ENCODE measurements at places on chromosomes 5 and 9.

DNA sequence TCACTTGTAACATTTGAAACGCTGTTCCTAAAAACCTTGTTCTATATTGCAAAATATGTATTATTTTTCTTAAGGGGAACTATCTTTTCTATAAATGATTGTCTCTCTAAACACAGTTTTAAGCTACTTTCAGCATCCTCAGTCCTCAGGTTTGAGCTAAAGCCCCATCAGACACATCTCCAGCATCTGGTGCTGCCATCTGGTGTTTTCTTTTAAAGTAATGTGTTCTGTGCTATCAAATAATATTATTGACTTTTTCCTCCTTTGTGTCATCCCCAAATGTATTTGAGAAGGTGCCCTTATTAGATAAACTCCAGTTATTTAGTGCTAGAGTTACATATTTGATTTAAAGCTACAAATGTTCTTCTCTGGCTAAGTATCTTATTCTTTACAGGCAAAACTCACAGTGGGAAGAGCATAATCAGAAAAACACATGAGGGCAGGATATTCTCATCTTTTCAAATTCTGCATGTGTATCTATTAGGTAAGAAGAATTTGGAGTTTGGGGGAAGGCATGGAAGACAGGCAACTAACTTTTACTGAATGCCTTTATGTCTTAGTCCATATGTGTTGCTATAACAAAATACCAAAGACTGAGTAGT, 27.5 kb downstream of the ZNF474 start:
- peak; percentile 77 for DNase-seq

DNA sequence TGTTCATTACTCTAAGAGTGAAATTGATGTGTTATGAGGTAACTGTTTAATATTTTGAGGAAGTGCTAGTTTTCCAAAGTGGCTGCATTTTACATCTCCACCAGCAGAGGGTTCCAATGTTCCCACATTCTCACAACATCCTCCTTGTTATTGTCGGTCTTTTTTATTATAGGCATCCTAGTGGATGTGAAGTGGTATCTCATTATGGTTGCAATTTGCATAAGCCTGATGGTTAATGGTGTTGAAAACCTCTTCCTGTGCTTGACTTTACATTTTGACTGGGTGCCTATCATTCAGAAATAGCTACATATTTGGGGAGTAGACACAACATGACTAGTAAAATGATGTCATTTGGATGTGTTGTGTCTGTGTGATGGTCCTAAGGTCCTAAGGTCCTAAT, 143.6 kb downstream of the MRPS30 start:
- peak; percentile 26 for DNase-seq

GRCh38 chr9:20041697-20042081, 252.9 kb upstream of the SLC24A2 start:
- DNase-seq = no peak

- DNase-seq = no peak
Measured at GRCh38 chr5:103093727-103094126, 26.2 kb downstream of the GIN1 start.

DNA sequence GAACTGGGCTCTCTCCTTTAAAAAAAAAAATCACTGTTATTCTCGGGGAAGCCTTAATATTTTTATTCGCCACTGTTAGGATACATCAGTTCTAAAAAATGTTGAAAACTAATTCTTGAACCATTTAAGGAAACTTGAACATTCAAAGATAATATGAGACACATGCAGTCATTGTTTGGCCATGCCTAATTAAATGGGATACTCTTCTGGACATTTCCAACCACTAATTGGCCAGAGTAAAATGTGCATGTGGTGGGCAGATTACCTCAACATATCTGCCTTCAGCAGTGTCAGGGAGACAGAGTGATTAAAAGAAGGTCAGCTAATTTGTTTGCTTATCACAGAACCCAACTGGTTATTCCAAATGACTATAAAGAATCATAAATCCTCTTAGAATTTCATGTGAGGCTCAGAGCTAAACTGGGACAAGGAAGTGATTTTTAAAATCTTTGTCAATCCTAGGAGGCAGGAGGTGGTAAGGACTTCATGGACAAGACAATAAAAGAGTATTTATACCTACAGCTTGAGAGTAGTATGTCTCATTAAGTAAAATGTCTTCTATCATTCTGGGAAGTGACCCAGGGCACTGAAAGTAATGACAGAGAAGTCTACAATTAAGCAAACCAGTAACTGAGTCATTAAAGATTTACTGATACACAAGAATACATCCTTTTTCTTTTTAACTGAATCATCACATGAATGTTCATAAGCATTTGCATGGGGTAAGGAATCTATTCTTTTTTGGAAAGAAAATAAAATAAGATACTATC, 242.9 kb upstream of the TRPM3 start:
- DNase-seq = peak; percentile 23

DNA sequence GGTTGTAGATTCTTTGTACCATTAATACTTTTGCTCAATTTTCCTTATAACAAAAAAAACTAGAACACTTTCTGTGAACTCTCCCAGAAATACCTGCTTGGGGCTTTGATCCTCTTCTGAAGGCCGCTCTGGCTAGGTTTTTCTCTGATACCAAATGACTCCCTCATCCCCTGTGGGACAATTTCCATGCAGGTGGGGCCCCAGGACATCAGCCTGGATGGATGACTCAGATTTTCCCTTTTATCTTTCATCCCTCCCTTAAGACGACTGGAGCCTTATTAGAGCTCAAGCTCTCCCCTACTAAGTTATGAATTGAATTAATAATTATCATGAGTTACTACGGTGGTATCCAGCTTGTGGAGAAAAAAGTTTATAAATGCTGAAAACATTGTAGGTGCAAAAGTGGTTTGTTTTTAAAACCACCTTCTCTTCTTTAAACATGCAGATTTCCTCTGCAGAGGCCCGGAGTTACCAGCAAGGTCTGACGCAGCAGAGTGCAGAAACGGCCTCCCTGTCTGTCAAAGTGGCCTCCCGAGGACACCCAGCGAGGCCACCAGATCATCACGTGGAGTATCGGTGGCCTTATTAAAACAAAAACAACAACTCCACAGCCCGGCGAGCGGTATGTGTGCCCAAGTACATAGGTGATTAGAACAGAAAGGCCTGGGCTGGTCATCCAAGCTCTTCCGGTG, 50.8 kb upstream of the IRX4 start:
- DNase-seq = no peak

GRCh38 chr5:160774666-160775315, 77.2 kb downstream of the ATP10B start:
- DNase-seq = no peak

DNA sequence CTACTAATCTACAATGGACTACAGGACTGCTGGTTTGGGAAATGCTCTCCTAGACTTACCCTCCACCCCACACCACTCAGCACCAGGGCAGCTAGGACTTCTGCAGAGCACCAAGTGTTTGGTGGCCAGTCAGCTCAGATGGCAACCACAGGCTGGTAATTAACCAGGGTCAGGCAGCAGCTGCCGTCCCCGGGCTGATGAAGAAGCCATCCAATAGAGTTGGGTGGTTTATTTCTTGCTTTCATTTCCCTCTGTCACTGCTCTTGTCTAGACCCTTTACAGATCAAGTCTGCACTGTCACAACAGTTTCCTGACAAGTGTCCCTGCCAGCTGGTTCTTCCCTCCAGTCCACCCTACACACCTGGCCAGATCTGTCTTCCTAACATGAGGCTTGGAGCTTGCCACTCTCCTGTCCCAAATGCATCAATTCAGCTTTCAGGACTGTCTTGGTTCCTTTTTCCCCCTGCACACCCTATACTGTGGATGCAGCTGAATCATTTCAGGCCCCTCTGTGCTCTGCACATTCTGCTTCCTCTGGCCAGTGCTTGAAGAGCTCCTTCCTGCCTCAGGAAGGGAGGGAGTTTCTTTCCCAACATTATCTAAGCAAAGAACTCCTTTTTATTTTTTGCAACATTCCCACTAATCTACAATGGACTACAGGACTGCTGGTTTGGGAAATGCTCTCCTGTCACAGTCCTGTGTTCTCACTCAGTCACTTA, 30.2 kb upstream of the HSPA9 start:
- no peak for DNase-seq

DNA sequence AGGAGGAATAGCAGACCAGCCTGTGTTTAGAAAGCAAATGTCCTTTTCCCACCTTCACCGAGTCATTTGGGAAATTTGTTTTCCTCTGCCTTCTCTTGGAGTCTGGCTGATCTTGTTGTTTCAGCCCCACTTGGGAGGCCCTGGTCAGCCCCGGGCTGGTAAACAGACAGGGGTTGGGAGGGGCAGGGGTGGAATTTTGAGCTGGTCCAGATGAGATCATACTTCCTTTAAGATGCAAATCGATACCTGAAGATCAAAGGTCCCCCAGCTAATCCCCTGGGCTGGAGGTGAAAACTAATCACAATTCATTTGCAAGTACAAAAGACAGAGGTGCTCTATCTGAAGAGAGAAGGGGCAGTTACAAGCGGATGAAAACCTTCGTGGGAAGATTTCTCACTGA, 118.4 kb downstream of the PAPPA start:
- DNase-seq = no peak

GRCh38 chr9:123511326-123512277, 155.6 kb downstream of the CRB2 start:
- no peak for DNase-seq

- no peak for DNase-seq
Measured at GRCh38 chr9:95974389-95974788, 98.9 kb downstream of the ERCC6L2 start.

DNA sequence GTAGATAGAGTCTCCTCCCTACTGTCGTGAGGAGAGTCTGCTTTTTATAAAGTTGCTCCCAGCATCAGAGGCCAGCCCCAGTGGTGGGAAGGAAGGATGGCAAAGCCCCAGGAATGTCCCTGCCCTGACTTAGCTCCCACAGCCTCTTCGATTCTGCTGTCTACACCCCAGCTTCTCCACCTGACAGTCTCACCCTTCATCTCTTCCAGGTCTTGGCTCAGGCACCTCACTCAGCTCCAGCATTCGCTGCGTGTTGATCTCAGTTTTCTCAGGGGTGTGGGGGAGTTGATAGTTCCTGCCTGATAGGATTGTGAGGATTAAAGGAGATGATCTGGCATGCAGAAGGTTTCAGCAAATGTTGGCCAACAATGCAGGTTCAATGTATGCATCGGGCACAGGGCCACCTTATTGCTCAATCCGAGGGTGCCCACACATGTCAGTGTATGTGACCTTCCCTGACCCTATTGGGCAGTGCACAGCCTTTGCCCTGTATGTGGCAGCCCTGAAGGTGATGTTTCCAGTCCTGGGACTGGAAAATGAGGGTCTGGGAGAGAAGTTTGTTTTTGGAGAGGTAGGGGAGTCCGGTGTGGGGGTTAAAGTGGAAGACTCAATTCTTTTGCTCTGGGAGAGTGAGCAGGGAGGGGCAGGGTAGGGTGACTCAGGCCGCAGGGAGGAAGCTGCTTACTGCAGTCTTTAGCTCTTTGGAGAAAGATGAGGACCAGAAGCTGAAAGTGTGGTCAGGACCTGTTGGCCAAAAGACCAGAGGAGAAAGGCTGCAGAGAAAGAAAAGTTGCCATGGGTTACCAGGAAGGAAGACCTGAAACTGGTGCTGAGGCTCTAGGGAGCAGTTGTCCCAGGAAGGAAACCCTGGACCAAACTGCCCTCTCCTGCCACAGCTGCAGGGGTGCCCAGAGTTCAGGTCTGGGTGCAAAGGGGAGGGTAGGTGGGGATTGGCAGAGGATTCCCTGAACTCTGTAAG, 153.2 kb downstream of the MACROH2A1 start:
- peak; percentile 80 for DNase-seq

DNA sequence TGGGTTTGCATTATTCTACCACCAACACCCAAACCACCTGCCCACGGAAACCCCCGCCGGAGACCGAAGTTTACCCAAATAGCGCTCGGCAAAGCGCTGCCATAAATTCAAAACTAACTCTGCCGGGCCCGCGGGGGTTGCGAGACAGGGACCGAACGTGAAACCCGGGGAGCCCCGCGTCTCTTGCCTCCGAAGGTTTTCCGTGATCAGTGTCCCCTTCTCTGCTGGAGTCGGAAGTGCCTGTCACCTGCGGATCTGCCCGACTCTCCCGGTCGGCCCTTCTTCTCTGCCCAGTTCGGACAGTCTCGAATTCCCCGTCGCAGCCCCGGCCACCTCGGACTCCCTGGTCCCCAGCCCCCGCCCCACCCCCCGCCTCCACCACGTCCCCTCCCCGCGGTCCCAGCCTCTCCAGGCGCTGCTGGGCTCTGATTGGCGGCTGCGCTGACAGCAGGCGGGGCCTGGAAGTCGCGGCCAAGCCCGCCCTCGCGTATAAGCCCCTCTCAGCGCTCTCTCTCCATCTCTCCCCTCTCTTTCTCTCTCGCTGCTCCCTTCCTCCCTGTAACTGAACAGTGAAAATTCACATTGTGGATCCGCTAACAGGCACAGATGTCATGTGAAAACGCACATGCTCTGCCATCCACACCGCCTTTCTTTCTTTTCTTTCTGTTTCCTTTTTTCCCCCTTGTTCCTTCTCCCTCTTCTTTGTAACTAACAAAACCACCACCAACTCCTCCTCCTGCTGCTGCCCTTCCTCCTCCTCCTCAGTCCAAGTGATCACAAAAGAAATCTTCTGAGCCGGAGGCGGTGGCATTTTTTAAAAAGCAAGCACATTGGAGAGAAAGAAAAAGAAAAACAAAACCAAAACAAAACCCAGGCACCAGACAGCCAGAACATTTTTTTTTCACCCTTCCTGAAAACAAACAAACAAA, at the start of gene RORB:
Gene RORB, plus strand, starts transcription at position 517 of the 929 bp plus-strand sequence. CDS start 642 bp downstream, outside the sequence.
- DNase-seq = peak; percentile 38

DNA sequence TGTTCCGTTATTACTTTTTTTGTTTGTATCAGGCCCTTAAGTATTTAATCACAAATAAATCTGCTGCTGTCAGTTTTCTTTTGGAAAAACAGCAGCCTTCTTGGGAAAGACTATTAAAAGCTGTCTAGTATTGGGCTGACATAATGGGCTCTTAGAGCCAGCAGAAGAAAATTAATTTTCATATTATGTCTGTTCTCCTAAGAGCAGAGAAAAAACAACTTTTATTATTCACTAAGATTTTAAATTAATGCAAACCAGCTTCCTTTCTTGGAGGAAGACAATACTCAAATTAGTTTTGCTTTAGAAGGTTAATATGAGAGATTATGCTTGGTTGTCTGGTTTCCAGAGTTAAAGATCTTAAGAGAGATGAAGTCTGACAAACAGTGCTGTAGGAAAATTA, 30.6 kb upstream of the GARNL3 start:
- no peak for DNase-seq

DNA sequence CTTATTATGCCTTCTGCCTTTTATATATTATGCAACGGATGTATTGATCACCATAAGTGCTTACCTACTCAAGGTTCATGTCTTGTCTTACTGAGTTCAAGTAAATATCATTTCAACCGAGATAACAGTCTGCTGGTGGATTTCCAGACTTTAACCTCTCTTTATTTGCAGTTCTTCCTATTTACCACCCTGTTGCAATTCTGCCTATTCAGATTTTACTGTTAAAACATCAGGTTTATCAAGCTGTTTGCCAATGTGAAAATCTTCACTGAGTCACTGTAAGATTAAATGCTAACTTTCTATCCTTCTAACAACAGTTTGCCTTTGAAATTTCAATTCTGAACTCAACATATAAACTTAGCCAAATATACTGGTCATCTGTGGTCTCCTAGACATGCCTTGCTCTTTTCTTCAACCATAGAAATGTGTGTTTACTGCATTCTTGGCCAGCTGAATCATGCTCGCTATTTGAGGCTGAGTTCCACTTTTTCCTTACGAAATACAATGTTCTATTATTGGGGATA, 471.7 kb upstream of the RORB start:
- no peak for DNase-seq

GRCh38 chr5:115431116-115431515, 113.5 kb downstream of the FEM1C start:
- DNase-seq = no peak

Data from fibroblast of lung (primary cell).